ENCODE measurements at places on chromosomes 2 and 18. TPM values are rescaled to one million over a fixed set of nuclear protein-coding genes. Genes with fewer than 3 reads are reported as not detected.

DNA sequence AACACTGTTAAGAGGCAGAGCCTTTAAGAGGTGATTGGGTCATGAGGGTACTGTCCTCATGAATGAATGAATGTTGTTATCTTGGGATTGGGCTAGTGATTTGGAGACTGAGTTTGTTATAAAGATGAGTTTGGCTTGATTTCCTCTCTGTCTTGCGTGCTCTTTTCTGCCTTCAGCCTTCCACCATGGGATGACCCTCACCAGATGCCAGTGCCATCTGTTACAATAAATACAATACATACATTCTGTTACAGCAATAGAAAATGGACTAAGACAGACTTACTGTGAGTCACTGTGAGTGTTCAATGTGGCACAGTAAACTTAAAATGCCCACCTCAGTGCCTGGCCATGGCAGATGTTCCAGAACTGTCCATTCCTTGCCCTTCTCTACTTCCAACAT, 95.0 kb upstream of the ZFP36L2 start:
- peaks cover 20% of the 10 kb centered on the region for H3K36me3 ChIP-seq
- no peaks in the 10 kb centered on the region for H3K27me3 ChIP-seq
- H3K4me1 ChIP-seq, result no peaks in the 10 kb centered on the region
- no peak overlapping the region for H3K27ac ChIP-seq

Gene C2orf74
- total RNA-seq, result 18.4 TPM

- no peaks in the 10 kb centered on the region for H3K36me3 ChIP-seq
- H3K4me1 ChIP-seq, result no peaks in the 10 kb centered on the region
- no peak overlapping the region for H3K27ac ChIP-seq
- no peak for DNase-seq
Measured at GRCh38 chr18:31255953-31256352, 62.0 kb upstream of the DSG1 start.

DNA sequence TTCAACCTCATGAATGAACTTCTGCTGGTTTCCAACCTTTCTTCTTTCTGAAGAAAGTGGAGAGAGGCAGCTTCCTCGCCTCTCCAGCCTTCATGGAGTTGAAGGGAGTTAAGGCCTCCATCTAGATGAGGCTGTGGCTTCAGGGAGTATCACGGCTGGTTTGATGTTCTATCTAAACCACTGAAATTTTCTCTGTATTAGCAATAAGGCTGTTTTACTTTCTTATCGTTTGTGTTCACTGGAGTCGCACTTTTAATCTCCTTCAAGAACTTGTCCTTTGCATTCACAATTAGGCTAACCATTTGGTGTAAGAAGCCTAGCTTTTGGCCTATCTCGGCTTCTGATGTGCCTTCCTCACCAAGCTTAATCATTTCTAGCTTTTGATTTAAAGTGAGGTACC, 19.9 kb upstream of the CTDP1 start:
- no peaks in the 10 kb centered on the region for H3K36me3 ChIP-seq
- no peak overlapping the region for H3K27ac ChIP-seq
- no peak for DNase-seq

- H3K27me3 ChIP-seq, result no peaks in the 10 kb centered on the region
- no peaks in the 10 kb centered on the region for H3K36me3 ChIP-seq
- no peak for DNase-seq
- no peak overlapping the region for H3K27ac ChIP-seq
- H3K4me3 ChIP-seq, result no peak overlapping the region
Measured at GRCh38 chr2:2102866-2103653, 228.0 kb downstream of the MYT1L start.

DNA sequence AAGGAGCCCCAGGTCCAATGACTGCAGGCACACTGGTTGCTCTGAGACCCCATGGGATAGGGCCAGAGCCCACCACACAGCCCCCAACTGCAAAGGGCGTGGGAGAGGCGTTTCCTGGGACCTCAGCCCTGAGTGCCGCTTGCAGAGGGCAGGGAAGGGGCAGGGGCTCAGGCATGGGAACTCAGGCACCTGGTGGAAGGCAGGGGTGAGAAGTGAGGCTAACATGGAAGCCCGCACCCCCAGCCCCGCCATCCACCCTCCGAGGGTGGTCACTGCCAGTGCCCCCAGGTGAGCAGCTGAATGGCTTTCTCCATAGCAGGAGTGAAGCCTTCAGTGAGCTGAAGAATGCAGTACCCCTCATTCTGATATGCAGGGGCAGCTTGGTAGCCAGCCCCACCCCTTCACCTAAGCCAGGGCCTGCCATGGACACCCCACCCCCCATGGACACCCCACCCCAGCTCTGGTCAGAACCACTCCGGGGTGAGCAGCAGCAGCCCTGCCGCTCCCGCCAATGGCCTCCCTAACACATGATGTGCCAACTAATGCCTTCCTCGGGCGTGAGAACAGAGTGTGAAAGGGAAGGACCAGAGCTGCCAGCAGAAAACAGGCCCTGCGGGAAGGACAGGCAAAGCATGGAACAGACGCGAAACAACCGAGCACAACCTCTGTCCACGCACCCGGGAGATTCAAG, 6.6 kb downstream of the KIF1A start:
- no peak overlapping the region for H3K27ac ChIP-seq
- no peaks in the 10 kb centered on the region for H3K4me1 ChIP-seq
- H3K4me3 ChIP-seq, result no peak overlapping the region
- H3K36me3 ChIP-seq, result no peaks in the 10 kb centered on the region
- peaks cover 38% of the 10 kb centered on the region for H3K27me3 ChIP-seq

- H3K4me1 ChIP-seq, result no peaks in the 10 kb centered on the region
- peaks cover 3% of the 10 kb centered on the region for H3K27me3 ChIP-seq
- no peaks in the 10 kb centered on the region for H3K36me3 ChIP-seq
Measured at GRCh38 chr2:38203446-38203810, 127.5 kb upstream of the CYP1B1 start.

DNA sequence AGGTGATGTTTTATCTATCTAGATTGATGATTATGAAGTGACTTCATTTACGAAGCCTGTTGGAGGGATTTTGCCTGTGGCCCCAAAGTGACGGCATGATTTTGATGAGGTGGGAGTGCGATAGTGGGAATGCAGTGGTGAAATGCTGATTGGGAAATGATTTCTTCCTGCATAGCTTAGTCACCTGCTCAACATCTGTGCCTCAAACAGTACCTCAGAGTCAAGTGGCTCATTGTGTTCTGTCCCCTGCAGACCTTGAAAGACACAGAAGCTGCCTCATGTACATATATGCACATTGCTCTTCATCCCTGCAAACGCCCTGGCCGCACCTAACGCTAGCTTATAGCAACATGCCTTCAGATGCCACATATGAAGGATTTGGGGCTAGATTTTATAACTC, 201.2 kb downstream of the TPGS2 start:
- H3K36me3 ChIP-seq, result no peaks in the 10 kb centered on the region
- no peak for DNase-seq
- no peak overlapping the region for H3K4me3 ChIP-seq
- peaks cover 3% of the 10 kb centered on the region for H3K27me3 ChIP-seq
- H3K4me1 ChIP-seq, result no peaks in the 10 kb centered on the region
- H3K27ac ChIP-seq, result no peak overlapping the region

All from T-cell (primary cell).